Activated CD4-positive, alpha-beta T cell treated with anti-CD3 and anti-CD28 coated beads, Interleukin-2, amount 10 ng/mL, durations not matched to agents 7 days and 5 days (primary cell): ENCODE measurements at places on chromosomes 2 and 18. TPM values are rescaled to one million over a fixed set of nuclear protein-coding genes. Genes with fewer than 3 reads are reported as not detected.

GRCh38 chr2:146659976-146660375, 1184.9 kb upstream of the ACVR2A start:
- DNase-seq, result no peak

DNA sequence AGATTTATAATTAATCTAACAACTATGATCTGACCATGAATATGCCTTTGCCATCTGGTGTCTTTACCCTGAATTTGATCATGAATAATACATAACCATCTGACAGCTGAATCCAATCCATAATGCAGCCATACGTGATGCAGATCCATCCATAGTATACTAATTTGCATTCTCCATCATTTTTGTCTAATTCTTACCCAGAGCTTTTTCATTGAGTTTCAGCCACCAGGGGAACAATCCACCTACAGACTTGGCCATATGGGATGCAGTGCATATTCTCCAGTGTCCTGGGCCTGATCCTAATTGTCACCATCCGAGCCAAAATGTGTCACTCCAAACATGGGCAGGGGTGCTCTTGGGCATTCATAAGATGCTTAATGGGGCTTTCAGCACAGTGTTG, 227.2 kb upstream of the CRIM1 start:
- DNase-seq, result no peak

DNA sequence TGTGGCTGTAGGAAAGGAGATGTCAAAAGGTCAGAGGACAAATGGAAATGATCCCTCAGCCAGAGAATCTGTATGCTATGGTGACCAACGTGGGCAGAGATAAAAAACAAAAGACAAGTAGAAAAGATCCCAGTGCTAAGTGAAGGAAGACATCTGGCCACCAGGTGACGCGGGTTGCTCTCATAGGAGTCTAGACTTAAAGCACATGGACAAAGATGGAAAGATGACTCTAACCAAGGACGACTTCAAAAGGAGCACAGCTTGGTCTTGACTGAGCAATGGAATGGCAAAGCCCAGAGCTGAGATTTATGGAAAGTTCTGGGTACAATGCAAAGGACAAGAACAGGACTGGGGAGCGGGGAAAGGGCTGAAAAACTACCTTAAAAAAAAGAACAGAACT, 96.8 kb downstream of the CLIP4 start:
- no peak for DNase-seq

- no peak for DNase-seq
Measured at GRCh38 chr2:191804766-191805165, 42.1 kb downstream of the CAVIN2 start.

Gene SGO2
- total RNA-seq, result 55.2 TPM

Gene DES
- total RNA-seq, result not detected

DNA sequence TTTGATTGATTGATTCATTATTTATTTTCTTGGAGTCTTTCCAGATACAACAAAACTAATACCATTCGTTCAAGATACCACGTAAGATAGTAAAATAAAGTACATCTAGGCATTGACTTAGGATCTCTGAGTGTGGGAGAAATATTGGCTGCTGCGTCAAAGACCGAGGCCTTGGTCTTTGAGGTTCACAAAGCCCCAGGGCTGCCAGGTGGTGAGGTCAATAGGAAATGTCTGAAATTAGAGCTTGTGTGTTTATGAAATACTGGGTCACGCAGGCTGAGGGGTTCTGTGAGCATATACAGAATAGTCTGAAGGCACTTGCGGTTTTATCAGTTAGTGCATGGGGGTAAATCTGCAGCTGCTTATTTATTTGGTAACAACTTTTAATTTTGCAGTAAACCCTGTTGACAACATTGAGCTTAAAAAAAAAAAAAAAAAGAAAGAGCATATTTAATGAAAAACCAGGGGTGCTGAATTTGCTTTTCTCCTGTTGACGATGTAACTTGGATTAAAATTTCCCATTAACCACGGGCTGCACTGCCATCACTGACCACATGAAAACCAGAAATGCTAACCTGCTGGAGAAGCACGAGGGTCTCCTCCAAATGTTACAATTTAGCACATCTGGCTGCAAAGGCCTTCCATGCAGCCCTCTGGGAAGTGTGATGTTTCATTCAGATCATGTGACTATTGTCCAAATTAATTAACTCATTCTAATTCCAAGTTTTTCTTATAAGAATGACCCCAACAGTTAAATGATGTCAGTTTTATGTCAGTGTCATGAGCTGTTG, 27.1 kb upstream of the SERPINB12 start:
- no peak for DNase-seq

GRCh38 chr2:20071397-20072383, 20.3 kb upstream of the LAPTM4A start:
- DNase-seq, result no peak

- no peak for DNase-seq
Measured at GRCh38 chr2:161075701-161076100, 84.5 kb upstream of the TANK start.

- DNase-seq, result no peak
Measured at GRCh38 chr2:203808046-203808750, 59.4 kb upstream of the CTLA4 start.

Gene BUB1
- 118 TPM for total RNA-seq

DNA sequence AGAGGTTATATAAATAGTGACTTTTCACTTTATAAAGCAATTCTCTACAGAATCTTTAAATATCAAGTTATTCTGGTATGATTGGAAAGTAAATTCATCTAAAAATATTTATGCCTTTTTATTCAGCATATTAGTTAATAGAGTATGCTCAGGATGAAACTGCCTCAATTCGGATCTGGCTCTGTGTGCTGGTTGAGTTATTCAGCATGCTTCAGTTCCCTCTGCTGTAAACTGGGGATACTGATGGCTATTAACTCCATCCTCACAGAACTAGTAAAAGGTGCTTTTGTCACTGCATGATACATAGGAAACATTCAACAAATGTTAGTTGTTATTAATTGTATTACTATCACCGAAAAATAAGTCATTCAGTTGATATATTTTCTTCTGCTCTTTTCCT, 250.3 kb downstream of the NRXN1 start:
- DNase-seq, result no peak

Gene SULT1C4
- not detected for total RNA-seq

DNA sequence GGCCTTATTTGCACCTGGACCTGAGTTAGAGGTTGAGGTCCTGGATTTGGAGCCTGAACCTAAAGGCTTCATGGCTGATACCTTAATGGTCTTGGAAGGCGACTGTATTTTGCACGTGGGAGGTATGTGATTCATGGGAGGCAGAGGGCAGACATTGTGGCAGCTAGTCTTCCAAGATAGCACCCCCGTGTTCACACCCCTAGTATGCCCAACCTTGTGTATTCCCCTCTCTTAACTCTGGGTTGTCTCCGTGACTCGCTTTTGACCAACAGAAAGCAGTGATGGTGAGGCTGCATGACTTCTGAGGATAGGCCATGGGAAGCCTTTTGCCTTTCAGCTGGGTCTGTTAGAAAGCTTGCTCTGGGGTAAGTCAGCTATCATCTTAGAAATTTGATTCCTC, 45.8 kb upstream of the HAAO start:
- DNase-seq, result no peak

DNA sequence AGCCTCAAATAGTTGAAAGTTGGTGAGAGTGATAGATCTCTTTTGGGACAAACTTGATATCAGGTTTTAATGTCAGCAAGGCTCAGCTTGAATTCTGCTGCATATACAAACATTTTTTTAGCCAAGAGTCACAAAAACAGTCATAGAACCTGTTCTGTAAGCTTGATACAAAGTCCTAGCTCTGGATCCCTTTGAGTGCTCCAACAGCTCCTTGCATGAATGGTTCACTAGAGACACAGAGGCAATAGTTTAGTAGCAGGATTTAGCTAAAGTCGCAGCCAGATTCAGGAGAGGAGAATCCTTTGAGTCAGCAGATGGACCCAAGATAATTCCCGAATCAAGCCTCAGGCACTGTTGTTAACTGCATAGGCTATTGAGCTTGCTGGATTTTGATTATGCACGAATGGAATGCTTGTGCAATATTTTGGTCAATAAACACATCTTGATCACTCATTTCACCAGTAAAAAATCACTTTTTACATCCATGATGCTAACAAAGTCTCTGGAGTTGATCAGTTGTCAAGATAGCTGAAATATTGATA, 148.6 kb downstream of the KLHL14 start:
- DNase-seq, result no peak

DNA sequence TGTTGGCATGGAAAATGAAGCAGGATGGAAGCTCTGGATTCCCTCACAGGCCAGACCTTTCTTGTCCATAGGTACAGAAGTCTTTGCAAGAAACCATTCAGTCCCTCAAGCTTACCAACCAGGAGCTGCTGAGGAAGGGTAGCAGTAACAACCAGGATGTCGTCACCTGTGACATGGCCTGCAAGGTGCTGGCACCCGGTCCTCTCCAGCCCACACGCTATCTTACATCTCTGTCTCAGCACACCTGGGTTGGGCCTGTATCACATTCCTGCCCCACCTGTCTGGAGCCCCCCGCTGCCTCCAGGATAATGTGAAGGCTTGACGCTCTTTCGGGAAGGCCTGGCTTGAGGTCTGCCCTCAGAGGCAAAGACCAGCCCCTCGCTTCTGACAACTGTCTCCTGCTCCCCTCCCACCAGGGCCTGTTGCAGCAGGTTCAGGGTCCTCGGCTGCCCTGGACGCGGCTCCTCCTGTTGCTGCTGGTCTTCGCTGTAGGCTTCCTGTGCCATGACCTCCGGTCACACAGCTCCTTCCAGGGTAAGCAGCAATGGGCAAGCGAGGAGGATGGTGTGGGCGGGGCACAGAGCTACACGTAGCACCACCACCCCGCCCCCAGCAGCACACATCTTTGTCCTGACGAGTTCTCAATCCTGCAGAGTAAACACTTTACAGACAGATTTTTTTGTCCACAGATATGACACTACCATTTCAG, 6.0 kb downstream of the TMEM214 start:
- DNase-seq, result no peak

Gene LGALSL
- 1.2 TPM for total RNA-seq

- DNase-seq, result no peak
Measured at GRCh38 chr2:37766106-37766505, 94.7 kb upstream of the CDC42EP3 start.

Gene FOXD4L1
- total RNA-seq, result 0.15 TPM

DNA sequence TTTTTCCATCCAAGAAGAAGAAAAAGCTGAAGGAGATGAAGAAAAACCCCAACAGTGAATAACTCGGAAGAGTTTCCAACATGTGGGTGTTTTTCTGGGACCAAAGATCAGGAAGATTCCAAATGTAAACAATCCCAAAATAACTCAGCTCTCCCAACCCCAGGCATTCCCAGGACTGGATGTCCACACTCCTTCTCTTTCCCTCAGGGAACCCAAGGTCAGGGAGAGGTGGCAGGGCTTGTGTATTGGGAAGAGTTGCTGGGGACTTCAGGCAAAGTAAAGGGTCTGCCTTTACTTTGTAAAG, 268.0 kb downstream of the DYSF start:
- DNase-seq, result no peak
